SW480 (cell line): ENCODE measurements at places on chromosomes 13 and 19.

- DNase-seq, result peak; percentile 39
These were observed 655 bp upstream of the S1PR5 start for GRCh38 chr19:10517760-10518443.

DNA sequence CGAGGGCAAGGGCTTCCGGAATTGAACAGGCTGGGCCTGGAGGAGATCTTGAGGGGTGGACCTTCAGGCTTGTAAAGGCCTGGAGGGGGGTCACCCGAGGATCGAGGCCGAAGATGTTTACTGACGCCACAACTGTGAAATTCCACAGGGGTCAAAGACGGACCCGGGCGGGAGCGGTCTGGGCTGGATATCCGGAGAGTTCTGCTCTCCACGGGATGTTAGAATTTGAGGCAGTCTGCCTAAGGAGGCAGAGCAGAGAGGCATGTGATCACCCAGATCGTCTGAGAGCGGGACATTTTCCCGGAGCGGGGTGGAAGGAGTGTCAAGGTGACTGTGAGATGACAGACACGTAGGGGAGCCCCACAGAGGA, 13.2 kb downstream of the KLHL26 start:
- no peak for DNase-seq

- DNase-seq, result no peak
These were observed 9.7 kb downstream of the FUT2 start for GRCh38 chr19:48705431-48705830.

GRCh38 chr19:23554548-23554947, 132.5 kb downstream of the ZNF675 start:
- DNase-seq, result peak; percentile 9

- no peak for DNase-seq
These were observed 32.2 kb upstream of the TNFAIP8L1 start for GRCh38 chr19:4606921-4607678.

- no peak for DNase-seq
These were observed 7.9 kb upstream of the RASA3 start for GRCh38 chr13:114140131-114140905.

- DNase-seq, result no peak
These were observed 255.9 kb upstream of the STARD13 start for GRCh38 chr13:33541456-33541855.

DNA sequence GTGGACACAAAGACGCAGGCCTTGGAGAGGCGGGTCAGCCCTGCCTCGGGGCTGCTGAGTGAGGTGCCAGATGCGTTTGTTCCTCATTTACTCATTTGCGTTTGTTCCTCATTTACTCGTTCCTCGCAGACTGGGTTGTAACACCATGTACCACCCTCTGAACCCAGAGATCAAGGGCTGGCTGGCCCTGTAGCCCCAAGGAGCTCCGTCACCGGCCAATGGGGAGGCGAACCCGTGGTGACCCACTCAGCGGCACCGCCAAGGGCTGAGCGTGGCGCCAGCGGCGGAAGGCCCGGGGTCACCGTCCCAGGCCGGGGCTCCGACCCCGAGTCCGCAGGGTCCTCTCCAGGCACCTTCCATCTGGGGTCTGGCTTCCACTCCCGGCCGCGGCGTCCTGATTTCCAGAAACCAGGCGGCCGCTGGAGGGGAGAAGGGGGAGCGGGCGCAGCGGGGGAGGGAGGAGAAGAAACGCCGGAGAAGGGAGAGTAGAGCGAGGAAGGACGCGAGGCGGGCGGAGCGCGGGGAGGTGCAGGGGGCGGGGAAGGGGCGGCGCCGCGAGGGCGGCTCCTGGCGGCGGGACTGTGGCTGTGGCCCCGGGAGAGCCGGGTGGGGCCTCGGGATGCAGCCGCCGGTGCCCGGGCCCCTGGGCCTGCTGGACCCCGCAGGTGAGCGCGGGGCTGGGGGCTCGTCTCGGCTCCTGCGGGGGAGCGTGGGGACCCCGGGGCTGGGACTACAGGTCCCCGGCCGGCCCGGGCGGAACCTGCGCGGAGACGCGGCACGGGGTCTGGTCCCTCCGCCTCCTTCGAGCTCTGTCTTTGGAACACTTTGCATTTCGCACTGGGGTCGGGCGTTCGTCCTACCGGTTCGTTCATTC, at the start of gene TMEM255B:
Gene TMEM255B (plus strand): TSS at position 576 of the 874 bp plus-strand sequence. CDS start 44 bp downstream, at position 620.
- DNase-seq, result peak; percentile 65

GRCh38 chr19:1967087-1967608, 26.2 kb downstream of the CSNK1G2 start:
- no peak for DNase-seq

DNA sequence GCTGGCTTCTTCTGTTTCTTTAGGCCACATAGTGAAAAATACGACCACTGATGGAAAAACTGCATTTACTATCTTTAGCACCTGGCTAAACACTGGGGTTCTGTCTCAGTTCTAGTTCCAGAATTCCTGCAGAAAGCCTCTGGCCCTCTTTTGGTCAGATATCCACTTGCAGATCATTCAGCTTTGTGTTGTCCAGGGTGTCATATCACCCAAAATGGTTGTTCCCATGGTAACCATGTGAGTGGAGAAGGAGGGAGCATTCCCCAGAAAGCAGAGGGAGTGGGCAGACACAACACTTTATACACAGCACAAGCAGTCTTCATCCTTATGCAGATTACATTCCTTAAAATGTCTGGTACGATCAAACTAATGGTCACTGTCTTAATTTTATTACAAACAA, 73.5 kb downstream of the CAB39L start:
- DNase-seq, result no peak

DNA sequence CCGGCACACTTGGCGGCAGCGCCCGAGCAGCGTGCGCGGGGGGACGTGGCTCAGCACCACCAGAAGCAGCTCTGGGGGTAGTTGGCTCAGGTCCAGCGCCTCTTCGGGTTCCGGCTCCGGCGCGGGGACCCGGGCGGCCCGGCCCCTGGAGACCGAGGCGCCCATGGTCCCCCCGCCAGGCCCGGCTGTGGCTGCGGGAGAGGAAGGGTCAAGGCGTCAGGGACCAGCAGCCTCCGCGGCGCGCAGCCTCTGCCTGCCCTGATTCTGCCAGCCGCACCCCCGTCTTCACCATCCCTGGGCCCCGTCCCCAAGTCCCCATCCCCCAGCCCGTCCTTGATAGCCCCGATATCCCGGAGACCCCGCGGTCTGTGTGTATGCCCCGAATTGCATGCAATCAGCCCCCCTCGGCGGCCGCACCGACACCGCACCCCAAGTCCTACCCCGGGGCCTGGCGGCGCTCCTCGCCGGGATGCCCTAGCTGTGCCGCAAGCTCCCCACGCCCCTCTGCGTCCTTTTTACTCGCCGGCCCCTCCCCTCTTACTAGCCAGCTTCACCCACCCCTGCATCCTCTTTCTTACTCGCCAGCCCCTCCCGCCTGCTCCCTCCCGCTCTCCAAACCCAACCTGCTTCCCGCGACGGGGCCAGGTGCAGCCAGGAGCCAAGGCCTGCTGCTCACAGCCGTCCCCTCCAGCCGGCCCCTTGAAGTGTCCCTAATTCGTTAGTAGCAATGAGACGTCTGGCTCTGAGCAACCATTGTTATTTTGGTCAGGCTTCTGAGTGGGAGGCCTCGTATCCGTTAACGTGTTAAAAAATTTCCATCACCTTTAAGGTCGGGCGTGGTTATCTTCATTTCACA, at the start of gene FBXO27:
Gene FBXO27 (minus strand): TSS at position 487 of the 856 bp plus-strand sequence. CDS start 322 bp downstream, at position 165.
- DNase-seq, result peak; percentile 89

DNA sequence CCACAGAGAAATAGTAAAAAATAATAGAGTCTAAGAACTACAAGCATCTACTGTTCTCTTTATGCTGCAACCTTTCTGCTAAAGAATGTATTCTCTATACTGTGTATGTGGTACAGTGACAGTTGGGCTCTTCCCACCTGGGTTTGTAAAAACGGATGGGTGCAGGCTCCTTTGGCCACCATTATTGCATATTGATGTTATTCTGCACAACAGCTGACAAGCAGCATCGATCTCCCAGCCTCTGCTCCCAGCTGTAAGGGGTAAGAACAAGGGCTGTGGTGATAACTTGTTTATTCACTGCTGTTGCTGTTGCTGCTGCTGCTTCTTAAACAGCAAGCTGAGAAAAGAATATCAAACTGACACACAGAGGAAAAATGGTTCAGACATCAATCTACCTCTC, 56.1 kb downstream of the KCNRG start:
- DNase-seq, result no peak

DNA sequence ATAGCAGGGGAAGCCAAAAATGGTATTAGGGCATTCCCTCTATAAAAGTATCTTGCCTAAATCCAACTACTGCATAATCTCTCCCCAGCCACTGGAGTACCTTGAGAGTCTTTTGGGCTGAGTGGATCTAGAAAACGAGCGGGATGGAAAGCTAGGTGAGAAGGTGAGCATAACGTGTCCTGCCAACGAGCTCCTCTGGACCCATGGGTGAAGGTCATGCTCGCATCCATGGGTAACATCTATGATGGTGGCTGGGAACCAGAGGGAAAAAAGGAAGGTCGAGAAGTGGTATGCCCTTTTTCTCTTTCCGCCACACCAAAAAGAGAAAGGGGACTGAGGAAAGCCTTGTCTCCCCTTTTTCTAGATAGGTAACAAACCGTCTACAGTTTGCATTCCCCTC, 63.0 kb downstream of the ZNF208 start:
- DNase-seq, result no peak

DNA sequence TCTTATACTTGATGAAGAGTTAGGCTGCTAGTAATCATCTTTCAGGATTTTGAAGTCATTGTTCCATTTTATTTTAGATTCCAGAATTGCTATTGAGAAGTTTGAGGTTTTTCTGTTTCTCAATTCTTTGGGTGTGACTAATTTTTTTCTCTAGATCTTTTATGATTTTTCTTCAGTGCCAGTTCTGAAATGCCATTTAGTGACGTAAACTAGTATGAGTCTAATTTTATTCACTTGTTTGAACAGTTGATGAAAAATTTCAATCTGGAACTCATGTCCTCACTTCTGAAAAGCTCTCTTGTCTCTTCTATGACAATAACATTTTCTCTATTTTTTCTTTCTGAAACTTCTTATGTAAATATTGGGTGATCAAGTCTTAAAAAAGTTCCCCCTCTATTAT, 188.5 kb upstream of the HTR2A start:
- DNase-seq, result no peak

- no peak for DNase-seq
These were observed 66.2 kb downstream of the SLC15A1 start for GRCh38 chr13:98686270-98686669.

- no peak for DNase-seq
These were observed 738.9 kb downstream of the PCDH9 start for GRCh38 chr13:66491251-66491650.

DNA sequence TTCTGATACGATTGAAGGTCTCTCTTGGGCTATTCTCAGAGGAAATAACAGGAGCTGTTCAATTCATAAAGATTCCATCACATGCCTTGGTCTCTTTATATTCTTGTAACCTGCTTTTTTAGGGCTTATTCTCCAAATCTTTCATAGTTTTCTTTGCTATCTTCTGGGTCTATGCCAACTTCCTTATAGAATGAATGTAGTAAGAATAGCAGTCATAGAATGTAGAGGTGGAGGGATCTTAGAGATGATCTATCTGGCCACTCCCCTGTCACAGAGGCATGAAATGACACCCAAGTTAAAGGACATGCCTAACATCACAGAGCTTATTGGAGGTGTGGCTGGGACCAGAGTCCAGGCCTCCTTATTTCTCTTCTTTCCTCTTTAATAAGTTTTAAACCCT, 13.2 kb downstream of the LCP1 start:
- no peak for DNase-seq

DNA sequence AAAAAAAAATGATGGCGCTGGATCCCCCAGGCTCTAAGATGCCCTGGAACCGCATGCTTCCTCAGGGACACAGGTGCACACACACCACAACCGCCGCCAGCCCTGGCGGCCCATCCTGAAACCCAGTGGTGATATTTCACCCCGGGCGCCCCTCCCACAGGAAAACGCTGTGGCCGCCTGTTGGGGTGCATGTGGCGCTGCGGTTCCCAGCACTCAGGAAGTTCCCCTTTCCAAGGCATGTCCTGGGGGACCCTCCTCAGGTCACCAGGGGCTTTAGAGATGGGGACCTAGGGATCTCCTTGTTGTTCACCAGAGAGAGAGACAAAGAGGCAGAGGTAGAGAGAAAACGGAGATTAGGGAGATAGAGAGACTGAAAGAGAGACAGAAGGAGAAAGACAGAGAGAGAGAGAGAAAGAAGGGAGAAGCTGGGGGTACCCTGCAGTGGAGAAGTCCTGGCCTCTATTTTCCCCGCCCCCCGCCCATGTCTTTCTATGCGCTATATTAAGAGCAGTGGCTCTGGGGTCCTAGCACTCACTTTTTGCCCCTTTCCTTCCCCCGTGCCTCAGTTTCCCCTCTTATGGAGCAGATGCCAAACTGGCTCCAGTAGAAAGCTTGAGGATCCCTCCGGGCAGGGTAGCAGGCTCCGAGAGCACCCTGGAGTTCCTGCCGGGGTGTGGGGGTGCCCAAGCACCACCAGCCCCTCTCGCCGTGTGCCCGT, 2.3 kb downstream of the ADGRE2 start:
- peak; percentile 49 for DNase-seq

DNA sequence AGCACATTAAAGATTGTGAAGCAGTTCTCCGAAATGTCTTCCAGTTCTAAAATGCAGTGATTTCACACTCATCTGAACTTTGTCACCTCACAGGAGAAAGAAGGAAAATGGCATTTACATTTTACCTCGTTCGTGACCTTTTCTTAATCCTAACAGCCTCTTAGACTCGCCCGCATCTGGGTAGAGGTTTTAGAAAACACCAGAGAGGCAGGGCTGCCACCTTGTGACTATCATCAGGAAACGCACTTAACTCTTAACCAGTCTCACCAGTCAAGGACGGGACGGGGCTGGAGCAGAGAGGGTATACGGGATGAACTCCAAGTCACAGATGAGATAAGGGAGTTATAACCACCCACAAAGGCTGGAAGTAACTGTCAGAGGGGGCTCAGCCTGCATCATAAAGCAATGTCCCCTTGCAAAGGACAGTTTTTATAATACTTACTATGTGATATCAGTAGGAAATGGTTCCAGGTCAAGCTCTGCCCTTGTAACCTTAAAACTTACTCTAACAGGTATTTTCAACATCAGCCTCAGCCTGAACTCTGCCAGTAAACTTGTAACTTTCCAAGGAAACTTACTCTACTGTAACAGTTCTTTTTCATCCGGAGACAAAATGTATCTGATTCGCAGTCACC, 8.6 kb upstream of the CEACAM6 start:
- DNase-seq, result peak; percentile 77

DNA sequence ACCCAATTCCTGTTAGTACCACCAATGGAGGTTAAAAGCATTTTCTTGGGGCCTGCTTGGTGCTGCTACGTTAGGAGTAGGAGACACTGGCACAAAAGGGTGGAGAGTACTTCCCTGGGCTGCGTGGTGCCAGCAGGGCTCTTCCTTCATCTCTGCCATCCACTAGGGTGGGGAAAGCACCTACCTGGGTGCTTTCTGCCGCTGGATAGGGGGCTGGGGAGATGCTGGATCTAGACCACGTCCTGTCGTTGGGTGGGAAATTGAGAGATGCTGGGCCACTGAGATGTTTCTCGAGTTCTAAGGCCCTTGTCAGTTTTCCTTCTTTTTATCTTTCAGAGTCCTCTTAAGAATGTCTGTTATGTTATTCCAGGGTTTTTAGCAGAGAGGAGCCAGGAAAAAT, 6.7 kb upstream of the FCGBP start:
- DNase-seq, result no peak
